Kidney (tissue), 22 donors: ENCODE measurements at places on chromosomes 6 and 20.
A peak's percentile ranks its signal among the peaks of the same experiment; 100 is the strongest.

GRCh38 chr6:91020744-91021143 is 433.9 kb upstream of the MAP3K7 start:
- no peak for DNase-seq

GRCh38 chr20:20233041-20233514 is 134.8 kb upstream of the INSM1 start:
- DNase-seq = no peak

GRCh38 chr6:44219053-44219814 is 2.5 kb downstream of the MYMX start:
- DNase-seq = peak; percentile 93

DNA sequence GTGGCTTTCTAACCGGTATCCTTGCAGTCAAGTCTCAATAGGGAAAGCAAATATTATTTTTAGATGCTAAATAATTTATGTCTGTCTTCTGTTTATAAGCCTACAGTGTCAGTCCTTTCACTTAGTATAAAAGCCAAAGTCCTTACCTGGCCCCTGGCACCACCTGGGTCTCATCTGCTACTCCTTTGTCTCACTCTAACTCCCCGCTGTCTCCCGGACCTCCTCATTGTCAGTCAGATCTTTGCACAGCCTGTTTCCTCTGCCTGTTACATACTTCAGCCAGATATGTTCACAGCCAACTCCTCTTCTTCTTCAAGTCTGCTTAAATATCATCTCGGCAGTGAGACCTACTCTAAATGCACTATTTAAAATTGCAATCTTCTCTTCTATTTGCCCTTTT is 84.2 kb downstream of the THEMIS start:
- DNase-seq = no peak

GRCh38 chr20:43809206-43809819 is 82.5 kb upstream of the GTSF1L start:
- no peak for DNase-seq
